LNCaP clone FGC (cell line): ENCODE measurements at places on chromosomes 7 and 10.

DNA sequence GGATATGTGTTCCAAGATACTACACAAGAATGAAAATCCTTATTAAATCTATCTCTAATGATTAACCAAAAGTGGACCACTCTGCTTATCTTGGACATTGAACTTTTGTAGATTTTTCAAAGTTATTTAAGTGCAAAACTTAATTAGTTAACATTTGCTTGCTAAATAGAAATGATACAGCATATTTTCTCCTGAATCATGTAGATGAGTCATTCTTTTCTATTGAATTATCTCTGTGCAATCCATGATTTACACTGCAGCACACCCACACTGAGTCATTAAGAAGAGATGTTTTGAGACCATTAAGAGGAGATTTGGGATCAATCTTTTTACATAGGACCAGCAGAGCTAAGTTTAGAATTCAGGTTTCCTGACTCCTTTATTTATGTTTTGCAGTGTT lies 6.6 kb upstream of the ABCC2 start:
- DNase-seq, result no peak

GRCh38 chr7:139046143-139046542 lies 10.3 kb upstream of the ZC3HAV1L start:
- DNase-seq, result no peak

- no peak for DNase-seq
These were observed 56.9 kb upstream of the NPY start for GRCh38 chr7:24227068-24227467.

DNA sequence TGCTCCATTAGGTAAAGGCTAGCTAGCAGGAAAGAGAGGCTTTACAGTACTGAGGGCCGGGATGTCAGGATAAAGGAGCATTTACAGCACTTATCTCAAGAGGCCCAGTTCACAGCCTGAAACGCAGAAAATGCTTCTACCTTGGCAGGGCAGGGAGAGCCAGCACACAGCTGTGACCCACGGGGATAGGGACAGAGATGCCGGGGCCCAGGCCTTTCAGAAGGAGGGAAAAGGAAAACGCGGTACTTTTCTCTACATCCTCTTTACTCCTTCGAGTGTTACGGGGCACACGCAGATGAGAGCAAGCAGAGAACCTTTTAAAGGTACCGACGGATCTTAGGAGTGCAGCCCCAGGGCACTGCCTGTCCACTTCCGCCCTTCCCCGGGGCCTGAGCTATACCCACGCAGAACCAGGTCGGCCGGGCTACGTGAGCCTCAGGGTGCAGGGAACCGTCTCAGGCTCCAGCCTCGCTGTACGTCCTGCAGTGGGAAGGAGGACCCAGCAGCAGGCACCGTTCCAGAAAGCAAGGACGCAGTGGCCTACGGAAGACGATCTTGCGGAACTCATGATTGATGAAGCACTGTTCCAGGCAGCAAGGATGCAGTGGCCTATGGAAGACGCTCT lies 232.3 kb downstream of the ELFN1 start:
- no peak for DNase-seq

GRCh38 chr7:39301543-39301942 lies 264.7 kb upstream of the YAE1 start:
- DNase-seq, result no peak

DNA sequence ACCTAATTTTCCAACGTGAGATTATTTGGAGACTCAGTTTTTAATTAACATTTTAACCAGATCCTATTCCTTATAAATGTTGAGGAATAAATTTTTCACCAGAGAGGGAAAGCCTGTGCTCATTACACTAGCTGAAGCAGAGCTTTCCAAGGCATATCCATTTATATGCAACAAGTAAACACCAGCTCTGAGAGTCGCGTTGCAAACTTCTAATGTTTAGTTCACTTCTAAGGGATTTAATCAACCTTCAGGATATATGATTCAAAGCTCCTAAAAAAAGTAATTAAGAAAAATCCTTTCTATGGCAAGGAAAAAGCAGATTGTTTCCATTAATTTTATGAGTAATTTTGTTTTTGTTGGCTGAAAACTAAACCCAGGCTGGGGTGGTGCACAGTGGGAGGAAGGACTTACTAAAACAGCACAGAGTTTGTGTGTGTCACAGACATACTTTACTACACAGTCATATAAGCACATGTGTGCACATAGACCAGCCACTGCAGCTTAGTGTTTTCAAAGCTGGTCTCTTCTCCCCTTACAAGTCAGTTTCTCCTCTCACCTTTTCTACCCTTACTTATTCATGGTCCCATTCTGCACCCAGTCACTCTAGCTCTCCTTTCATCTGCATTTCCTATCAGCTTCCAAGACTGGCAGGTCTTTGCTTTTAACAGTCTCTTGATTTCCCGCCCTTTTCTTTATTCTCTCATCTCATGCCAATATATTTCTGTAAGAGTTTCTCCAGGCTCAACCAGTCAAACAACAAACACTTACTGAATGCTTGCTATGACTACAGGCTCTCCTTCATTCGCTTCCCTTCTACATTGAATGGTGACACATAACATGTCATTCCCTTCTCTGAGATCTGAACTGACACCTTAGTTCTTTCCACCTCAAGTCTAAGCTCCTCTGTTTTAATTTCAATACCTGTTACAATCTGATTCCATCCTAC lies 81.1 kb upstream of the FZD1 start:
- DNase-seq, result no peak

DNA sequence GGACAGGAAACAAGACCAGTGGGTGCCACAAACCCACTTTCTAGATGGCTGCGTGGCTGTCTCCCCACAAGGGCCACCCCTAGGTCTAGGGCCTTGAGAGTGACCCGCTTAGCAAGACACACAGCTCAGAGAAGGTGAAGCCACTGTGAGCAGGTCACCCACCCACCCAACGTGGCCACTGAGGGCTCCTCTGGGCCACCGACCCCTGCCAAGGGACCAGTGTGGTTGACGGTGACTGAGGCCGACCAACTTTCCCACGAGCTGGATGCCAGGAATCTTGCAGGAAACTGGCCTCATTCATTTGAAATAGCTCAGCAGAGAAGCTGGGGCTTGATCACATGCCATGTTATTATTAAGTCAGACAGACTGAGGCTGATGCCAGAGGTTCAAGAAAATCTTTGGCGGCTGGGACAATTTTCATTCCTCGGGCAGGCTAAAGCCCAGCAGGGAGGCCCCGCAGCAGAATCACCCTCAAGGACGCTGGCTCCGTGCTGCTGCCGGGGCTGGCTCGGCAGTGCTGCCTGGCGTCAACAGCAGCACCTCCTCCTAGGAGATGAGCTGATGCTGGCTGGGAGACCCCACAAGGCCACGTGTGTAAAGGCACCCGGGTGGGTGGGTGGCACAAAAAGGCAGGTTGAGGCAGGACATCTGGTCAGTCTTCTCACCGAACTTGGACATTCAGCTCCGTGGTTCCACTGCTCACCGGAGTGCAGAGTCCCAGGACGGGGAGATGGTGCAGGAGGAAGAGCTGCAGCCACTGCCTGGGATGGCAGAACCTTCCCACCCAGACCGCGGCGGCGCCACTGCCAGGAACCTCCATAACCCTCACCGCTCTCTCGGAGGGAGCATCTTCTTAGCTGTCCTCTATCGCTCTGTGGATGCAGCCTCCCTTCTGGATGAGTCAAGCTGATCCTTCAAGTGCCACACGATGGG lies 57.8 kb downstream of the ZRANB1 start:
- DNase-seq, result no peak

GRCh38 chr10:7485799-7486198 lies 75.0 kb upstream of the SFMBT2 start:
- DNase-seq, result no peak

DNA sequence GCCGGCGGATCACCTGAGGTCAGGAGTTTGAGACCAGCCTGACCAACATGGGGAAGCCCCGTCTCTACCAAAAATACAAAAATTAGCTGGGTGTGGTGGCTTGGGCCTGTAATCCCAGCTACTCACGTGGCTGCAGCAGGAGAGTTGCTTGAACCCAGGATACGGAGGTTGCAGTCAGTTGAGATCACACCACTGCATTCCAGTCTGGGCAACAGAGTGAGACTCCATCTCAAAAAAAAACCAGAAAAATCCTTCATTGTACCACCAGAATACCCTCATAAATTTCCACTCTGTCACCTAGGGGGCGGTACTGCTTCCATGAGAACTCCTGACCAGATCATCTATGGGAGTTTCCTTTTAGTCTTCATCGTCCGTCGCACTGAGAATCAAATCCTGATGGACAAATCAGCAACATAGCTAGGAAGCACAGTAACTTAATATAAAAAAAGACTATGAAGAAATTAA lies 225.8 kb upstream of the KLF14 start:
- DNase-seq, result no peak

DNA sequence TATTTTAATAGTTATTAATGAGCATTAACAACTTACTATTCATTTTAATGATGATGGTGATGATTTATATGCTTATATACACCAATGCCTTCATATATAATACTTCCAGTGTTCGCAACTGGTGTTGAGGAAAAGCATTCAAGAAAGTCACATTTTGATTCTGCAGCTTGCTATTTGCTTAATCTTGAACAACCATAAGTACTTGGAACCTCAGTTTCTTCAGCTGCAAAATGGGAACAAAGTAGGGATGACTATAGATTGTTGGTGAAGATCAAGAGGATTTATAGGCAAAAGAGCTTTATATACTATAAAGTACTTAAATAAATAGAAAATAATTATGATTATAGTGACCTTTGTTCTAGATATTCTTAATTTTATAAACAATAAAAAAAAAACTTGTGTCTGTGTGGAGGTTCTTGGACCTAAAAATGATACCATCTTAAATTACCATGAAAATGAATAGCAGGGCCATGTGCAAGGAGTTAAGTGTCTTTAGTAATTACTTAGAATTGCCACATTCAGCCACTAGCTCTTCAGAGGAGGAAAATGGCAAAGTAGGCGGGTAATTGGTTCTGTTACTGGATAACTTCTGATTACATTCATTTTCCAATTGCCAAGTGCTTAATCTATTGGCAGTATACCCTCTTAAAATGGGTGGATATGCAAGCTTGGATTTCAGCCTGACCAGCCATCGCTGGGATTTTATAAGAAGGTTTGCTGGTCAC lies 4.5 kb downstream of the ARID5B start:
- DNase-seq, result no peak

GRCh38 chr10:132974249-132974796 lies 32.0 kb upstream of the CFAP46 start:
- DNase-seq, result no peak

- no peak for DNase-seq
These were observed 58.1 kb upstream of the MXI1 start for GRCh38 chr10:110149259-110149658.

- no peak for DNase-seq
These were observed 175.3 kb downstream of the CNTNAP2 start for GRCh38 chr7:146291900-146292299.

DNA sequence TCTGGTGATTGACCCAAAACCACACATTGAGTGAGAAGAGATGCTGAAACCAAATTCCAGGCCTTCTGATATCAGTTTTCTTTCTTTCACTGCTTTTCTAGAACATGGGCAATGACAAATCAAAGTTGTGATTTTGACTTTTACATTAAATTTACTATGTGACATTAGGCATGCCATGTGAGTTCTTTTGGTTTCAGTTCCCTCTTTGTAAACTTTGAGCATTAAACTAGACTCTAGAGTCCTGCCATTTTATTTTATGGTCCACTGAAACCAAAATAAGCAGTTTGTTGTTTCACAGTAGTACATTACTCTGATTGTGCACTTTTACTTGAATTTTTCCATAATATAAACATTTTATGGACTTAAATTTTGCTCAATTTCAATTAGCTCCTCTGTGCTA lies 381.1 kb upstream of the SEMA3D start:
- DNase-seq, result no peak
